ENCODE measurements at places on chromosomes 6 and 20. TPM values are rescaled to one million over a fixed set of nuclear protein-coding genes. Genes with fewer than 3 reads are reported as not detected.

- DNase-seq: no peak
- no peaks in the 10 kb centered on the region for H3K27me3 ChIP-seq
- H3K27ac ChIP-seq: peak overlapping the region; percentile 56
- no peak overlapping the region for H3K4me3 ChIP-seq
- no peaks in the 10 kb centered on the region for H3K36me3 ChIP-seq
- H3K4me1 ChIP-seq: no peaks in the 10 kb centered on the region
Observed at GRCh38 chr6:69887714-69888345, 21.5 kb downstream of the COL19A1 start.

Gene DDO
- polyA plus RNA-seq: 0.64 TPM

GRCh38 chr6:121584586-121585369 is 149.3 kb downstream of the GJA1 start:
- H3K4me3 ChIP-seq: no peak overlapping the region
- no peaks in the 10 kb centered on the region for H3K27me3 ChIP-seq
- no peaks in the 10 kb centered on the region for H3K4me1 ChIP-seq
- no peak overlapping the region for H3K27ac ChIP-seq
- no peak for DNase-seq

Gene SLC39A7
- 43.0 TPM for polyA plus RNA-seq

- peaks cover 12% of the 10 kb centered on the region for H3K4me1 ChIP-seq
- H3K4me3 ChIP-seq: no peak overlapping the region
- no peaks in the 10 kb centered on the region for H3K36me3 ChIP-seq
- no peak overlapping the region for H3K27ac ChIP-seq
Observed at GRCh38 chr6:41645007-41645618, 6.8 kb downstream of the MDFI start.

- DNase-seq: no peak
- no peak overlapping the region for H3K4me3 ChIP-seq
- H3K27me3 ChIP-seq: no peaks in the 10 kb centered on the region
- H3K27ac ChIP-seq: peak overlapping the region; percentile 96
- peaks cover 81% of the 10 kb centered on the region for H3K4me1 ChIP-seq
Observed at GRCh38 chr6:166419717-166420116, 37.0 kb upstream of the MPC1 start.

- peaks cover 69% of the 10 kb centered on the region for H3K4me1 ChIP-seq
- no peak overlapping the region for H3K27ac ChIP-seq
- H3K4me3 ChIP-seq: no peak overlapping the region
- no peaks in the 10 kb centered on the region for H3K36me3 ChIP-seq
- no peaks in the 10 kb centered on the region for H3K27me3 ChIP-seq
Observed at GRCh38 chr6:159097256-159097655, 52.5 kb upstream of the TAGAP start.

DNA sequence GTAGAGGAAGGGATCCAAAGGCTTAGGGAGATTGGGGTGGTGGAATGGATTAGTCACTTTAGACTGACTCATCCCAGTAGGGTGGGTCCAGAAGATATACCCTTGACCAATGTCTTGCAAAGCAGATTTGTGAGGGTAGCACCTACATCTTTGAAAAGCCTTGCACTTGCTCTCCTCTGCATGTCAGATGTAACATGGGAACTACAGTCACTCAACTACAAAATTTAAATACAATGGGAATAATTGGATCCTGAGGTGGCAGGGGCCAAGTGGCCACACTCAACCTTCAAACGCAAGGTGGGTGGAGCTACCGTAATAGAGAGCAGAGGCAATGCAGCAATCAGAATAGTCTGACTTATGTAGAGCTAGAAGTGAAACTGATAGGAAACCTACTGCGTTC is 71.2 kb downstream of the ME1 start:
- no peak overlapping the region for H3K4me3 ChIP-seq
- H3K27me3 ChIP-seq: no peaks in the 10 kb centered on the region
- no peak for DNase-seq
- no peaks in the 10 kb centered on the region for H3K36me3 ChIP-seq
- no peaks in the 10 kb centered on the region for H3K4me1 ChIP-seq
- H3K27ac ChIP-seq: no peak overlapping the region

DNA sequence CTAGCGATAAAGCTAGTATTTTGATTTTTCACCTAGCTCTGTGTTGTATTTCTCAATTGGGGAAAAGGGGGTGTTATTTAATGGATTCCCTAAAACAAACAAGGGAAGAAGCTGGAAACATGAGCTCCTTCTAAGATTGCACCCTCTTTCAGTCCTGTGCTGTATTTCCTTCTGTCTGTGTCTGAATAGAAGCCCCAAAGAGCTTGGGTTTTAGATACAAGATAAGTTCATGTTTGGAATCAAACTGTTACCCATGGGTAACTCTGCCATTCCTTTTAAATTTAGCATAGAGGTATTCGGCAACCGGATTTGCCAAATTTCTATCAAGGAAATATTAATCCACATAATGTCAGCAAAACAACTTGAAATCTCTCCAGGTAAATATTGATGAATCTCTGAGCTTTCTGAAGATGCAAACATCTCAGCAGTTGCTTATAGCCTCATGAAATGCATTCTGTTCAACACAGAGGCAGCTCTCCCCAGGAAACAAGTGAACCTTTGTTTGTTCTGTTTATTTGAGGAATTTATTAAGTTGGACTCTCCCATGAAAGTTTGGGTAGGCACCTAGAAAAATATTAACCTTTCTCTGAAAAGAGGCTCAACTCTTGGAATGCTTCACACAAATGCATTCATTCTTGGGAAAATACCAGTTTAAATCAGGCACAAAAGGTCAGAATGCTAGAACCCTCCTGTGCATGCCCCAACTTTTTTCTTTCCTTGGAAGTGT is 9.9 kb upstream of the SCGN start:
- H3K27ac ChIP-seq: no peak overlapping the region
- H3K4me3 ChIP-seq: no peak overlapping the region
- no peaks in the 10 kb centered on the region for H3K4me1 ChIP-seq
- DNase-seq: no peak
- no peaks in the 10 kb centered on the region for H3K27me3 ChIP-seq

- H3K27ac ChIP-seq: peak overlapping the region; percentile 91
- no peaks in the 10 kb centered on the region for H3K27me3 ChIP-seq
- peaks cover 10% of the 10 kb centered on the region for H3K36me3 ChIP-seq
- H3K4me1 ChIP-seq: peaks cover 13% of the 10 kb centered on the region
- no peak for DNase-seq
Observed at GRCh38 chr6:149544646-149545257, 1.1 kb downstream of the PPIL4 start.

GRCh38 chr20:52569201-52569600 is 377.6 kb upstream of the ZFP64 start:
- H3K4me3 ChIP-seq: no peak overlapping the region
- no peaks in the 10 kb centered on the region for H3K4me1 ChIP-seq
- no peaks in the 10 kb centered on the region for H3K36me3 ChIP-seq

DNA sequence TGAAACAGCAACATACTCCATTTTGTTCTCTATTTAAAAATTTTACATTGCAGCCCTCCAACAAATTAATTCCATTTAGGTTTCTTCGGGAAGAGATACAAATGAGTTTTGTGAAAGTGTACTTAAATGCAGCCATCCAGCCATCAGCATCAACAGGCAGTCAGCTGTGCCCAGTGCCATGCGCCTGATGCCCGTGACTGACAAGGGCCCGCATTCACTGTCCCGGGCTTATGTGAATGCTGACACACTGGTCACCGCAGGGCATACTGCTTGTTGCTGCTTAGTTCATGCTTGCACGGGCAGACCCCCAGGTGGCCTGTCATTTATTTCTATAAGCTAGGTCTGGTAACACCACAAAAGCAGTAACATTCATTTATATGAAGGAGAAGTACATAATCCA is 224.9 kb upstream of the QKI start:
- no peak overlapping the region for H3K4me3 ChIP-seq
- H3K36me3 ChIP-seq: no peaks in the 10 kb centered on the region
- no peaks in the 10 kb centered on the region for H3K4me1 ChIP-seq
- DNase-seq: no peak

Gene PRDM13
- polyA plus RNA-seq: under 0.01 TPM

DNA sequence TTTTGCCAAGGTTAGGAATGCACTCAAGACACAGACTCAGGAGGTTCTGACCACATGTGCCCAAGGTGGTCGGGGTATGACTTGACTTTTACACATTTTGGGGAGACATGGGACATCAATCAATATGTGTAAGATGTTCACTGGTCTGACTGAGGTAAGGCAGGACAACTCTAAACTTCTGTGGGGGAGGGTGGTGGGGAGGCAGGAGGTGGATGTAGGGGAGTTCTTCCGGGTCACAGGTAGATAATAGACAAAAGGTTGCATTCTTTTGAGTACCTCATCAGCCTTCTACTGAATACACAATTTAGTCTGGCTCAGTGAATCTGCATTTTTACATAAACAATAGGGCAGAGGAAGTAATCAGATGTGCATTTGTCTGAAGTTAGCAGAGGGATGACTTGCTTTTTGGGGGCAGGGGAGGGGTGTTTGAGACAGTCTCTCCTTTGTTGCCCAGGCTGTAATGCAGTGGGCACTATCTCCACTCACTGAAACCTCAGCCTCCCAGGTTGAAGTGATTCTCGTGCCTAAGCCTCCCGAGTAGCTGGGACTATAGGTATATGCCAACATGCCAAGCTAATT is 10.9 kb downstream of the ECHDC1 start:
- H3K27me3 ChIP-seq: no peaks in the 10 kb centered on the region
- no peak for DNase-seq
- no peak overlapping the region for H3K27ac ChIP-seq

Gene SEL1L2
- polyA plus RNA-seq: 0.16 TPM

GRCh38 chr6:13671548-13672127 is 40.0 kb downstream of the RANBP9 start:
- H3K27ac ChIP-seq: no peak overlapping the region
- no peak for DNase-seq
- H3K4me1 ChIP-seq: peaks cover 2% of the 10 kb centered on the region
- H3K4me3 ChIP-seq: no peak overlapping the region

Gene CASS4
- 3.7 TPM for polyA plus RNA-seq

Gene SRSF12
- polyA plus RNA-seq: 1.2 TPM

DNA sequence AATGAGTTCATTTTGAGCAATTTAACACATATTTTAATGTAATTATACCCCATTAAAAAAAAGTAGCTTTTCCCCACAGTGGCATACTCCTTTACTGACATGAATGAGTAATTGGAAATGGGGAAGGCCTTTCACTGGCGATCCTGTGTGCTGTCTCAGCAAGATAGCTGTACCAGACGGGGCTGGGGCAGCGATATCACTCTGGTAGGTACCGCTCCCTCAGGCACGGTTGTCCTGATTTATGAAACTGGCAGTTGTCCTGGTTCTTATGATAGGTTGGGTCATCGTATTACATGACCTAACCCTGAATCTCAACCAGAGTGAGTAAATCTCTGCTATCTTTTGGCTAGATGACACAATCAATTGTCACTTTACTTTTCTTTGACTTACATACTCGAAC is 355.0 kb upstream of the MAP3K7 start:
- H3K27me3 ChIP-seq: no peaks in the 10 kb centered on the region
- H3K4me3 ChIP-seq: no peak overlapping the region
- peaks cover 4% of the 10 kb centered on the region for H3K4me1 ChIP-seq
- H3K36me3 ChIP-seq: no peaks in the 10 kb centered on the region

Gene CLPSL2
- polyA plus RNA-seq: 0.09 TPM

GRCh38 chr6:31737315-31737990 is 1.1 kb upstream of the CLIC1 start:
- H3K27ac ChIP-seq: peak overlapping the region; percentile 85
- H3K4me3 ChIP-seq: peak overlapping the region; percentile 82
- DNase-seq: peak; percentile 60
- peaks cover 13% of the 10 kb centered on the region for H3K36me3 ChIP-seq
- H3K27me3 ChIP-seq: no peaks in the 10 kb centered on the region

Gene SCUBE3
- polyA plus RNA-seq: 0.14 TPM

Gene KHDC1L
- 2.8 TPM for polyA plus RNA-seq

DNA sequence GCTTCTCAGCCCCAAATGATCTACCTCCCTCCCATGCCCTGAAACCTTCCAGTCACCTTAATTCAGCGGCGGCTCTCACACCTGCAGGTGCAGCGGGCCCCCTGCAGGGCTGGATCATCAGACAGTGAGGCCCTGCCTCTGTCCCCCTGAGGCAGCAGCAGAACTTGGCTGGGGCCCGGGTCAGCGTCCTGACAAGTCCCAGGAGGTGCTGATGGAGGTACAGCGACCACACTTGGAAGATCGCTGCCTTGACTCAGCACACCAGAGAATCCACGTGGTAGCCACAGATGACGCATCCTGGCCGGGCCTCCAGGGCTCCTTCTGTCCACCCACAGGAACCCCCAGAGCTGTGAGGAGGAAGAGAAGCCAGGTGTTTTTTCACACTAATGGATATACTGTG is 116.4 kb upstream of the THBS2 start:
- H3K4me3 ChIP-seq: no peak overlapping the region
- no peak for DNase-seq
- H3K4me1 ChIP-seq: no peaks in the 10 kb centered on the region
- H3K27me3 ChIP-seq: no peaks in the 10 kb centered on the region
- no peaks in the 10 kb centered on the region for H3K36me3 ChIP-seq

Gene EBF4
- polyA plus RNA-seq: 9.9 TPM

Gene ABHD16B
- polyA plus RNA-seq: 0.57 TPM

GRCh38 chr6:21969192-21969591 is 327.6 kb downstream of the PRL start:
- no peaks in the 10 kb centered on the region for H3K27me3 ChIP-seq
- no peak for DNase-seq

Gene RWDD2A
- 4.3 TPM for polyA plus RNA-seq

Gene ARMH2
- polyA plus RNA-seq: 0.21 TPM

- no peaks in the 10 kb centered on the region for H3K36me3 ChIP-seq
- H3K27me3 ChIP-seq: no peaks in the 10 kb centered on the region
- DNase-seq: no peak
- no peaks in the 10 kb centered on the region for H3K4me1 ChIP-seq
Observed at GRCh38 chr6:10591422-10592160, 70.4 kb downstream of the GCNT2 start.

DNA sequence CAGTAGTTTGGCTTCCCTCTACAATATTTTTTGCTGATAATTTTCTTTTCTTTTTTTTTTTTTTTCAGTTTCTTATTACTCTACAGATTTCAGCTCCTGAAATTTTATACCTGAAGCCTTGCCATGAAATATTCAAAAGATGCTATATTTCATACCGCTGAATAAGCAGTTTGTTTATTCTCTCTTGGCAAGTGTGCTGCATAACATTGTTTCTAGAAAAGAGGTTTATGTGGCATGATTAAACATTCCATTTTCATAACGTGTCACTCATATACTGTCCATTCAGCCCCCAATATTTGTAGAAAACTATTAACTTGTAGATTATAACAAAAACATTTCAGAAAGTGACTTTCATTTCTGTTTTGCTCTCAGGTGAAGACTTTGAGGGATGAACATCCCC is 174.4 kb upstream of the NOX3 start:
- no peaks in the 10 kb centered on the region for H3K27me3 ChIP-seq
- DNase-seq: no peak
- no peaks in the 10 kb centered on the region for H3K4me1 ChIP-seq
- H3K27ac ChIP-seq: no peak overlapping the region
- H3K4me3 ChIP-seq: no peak overlapping the region

Measured in thymus (tissue), 14 donors.